ENCODE measurements at places on chromosomes 4 and X. TPM values are rescaled to one million over a fixed set of nuclear protein-coding genes. Genes with fewer than 3 reads are reported as not detected.

Gene CNKSR2
- 0.23 TPM for total RNA-seq

Gene UCP1
- total RNA-seq, result not detected

Gene PRKG2
- 9.8 TPM for total RNA-seq

Gene KIAA1210
- total RNA-seq, result not detected

Gene C4orf50
- 0.09 TPM for total RNA-seq

All from mucosa of descending colon (tissue), 3 donors.